Epithelial cell of alveolus of lung (primary cell): ENCODE measurements at places on chromosomes 3 and 15. TPM values are rescaled to one million over a fixed set of nuclear protein-coding genes. Genes with fewer than 3 reads are reported as not detected.

The GRAMD1C gene
- total RNA-seq = 4.6 and 6.7 TPM in 2 replicates

The GALNT15 gene
- 1.2 and 16.8 TPM in 2 replicates for total RNA-seq

The DLL4 gene
- total RNA-seq = 0.88 and 3.1 TPM in 2 replicates

The FBXW12 gene
- total RNA-seq = not detected in 2 replicates

The ANKUB1 gene
- total RNA-seq = not detected in 2 replicates

The PATL2 gene
- total RNA-seq = not detected in 2 replicates

The C3orf20 gene
- under 0.01 TPM in 1 of 2 replicates, not detected in the other for total RNA-seq

The CLRN1 gene
- not detected in 2 replicates for total RNA-seq

The SCG3 gene
- not detected in 2 replicates for total RNA-seq

The RBP2 gene
- not detected in 2 replicates for total RNA-seq

The CCR1 gene
- total RNA-seq = 0.08 TPM in 1 of 2 replicates, not detected in the other

The ZNF639 gene
- 41.2 and 45.7 TPM in 2 replicates for total RNA-seq

The CCRL2 gene
- total RNA-seq = 0.39 TPM in 1 of 2 replicates, not detected in the other

The CNOT10 gene
- total RNA-seq = 15.1 and 24.5 TPM in 2 replicates

The OR5H6 gene
- total RNA-seq = not detected in 2 replicates

The PARP15 gene
- under 0.01 TPM in 1 of 2 replicates, not detected in the other for total RNA-seq

The CASR gene
- total RNA-seq = not detected in 2 replicates

The SOX14 gene
- not detected in 2 replicates for total RNA-seq

The CD47 gene
- total RNA-seq = 32.2 and 40.6 TPM in 2 replicates

The KATNBL1 gene
- 18.6 and 22.5 TPM in 2 replicates for total RNA-seq

The PROS1 gene
- 12.5 and 31.2 TPM in 2 replicates for total RNA-seq

The ERC2 gene
- 1.4 TPM in 1 of 2 replicates, not detected in the other for total RNA-seq

The ITIH1 gene
- total RNA-seq = not detected in 2 replicates

The ZPLD1 gene
- total RNA-seq = 0.26 TPM in 1 of 2 replicates, not detected in the other

The CYP11A1 gene
- 0.13 TPM in 1 of 2 replicates, not detected in the other for total RNA-seq

The MESP1 gene
- 0.56 TPM in 1 of 2 replicates, not detected in the other for total RNA-seq

The CLDN16 gene
- 0.26 TPM in 1 of 2 replicates, not detected in the other for total RNA-seq

The LIPH gene
- total RNA-seq = under 0.01 and 0.78 TPM in 2 replicates
